ENCODE measurements at places on chromosomes 3 and 15.

DNA sequence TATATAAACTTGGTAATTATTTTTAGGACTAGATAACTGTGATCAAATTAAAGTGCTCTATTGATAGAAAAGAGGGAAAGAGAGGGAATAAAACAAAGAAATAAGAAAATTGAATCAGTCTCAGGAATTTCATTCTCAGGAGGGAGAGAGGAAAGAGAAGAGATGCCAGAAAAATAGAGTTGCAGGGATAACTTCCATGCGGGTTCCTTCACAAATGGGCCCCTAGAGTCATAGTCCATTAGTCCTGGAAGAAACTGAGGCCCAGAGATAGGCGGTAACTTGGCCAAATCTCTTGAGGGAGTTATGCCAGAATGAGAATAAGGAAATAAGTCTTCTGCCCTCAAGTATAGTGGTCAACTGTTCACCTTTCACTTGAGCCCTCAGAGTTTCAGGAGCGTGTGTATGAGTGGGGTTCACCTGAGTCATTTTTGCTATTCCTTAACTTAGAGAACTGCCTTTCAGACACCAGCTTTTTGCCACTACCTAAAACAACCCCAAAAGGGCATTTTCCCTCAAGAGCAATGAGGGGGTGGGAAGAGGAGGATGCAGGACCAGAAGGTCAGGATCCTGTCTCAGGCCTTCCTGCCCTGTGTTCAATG is 192.6 kb downstream of the MEX3B start:
- no peak for DNase-seq

DNA sequence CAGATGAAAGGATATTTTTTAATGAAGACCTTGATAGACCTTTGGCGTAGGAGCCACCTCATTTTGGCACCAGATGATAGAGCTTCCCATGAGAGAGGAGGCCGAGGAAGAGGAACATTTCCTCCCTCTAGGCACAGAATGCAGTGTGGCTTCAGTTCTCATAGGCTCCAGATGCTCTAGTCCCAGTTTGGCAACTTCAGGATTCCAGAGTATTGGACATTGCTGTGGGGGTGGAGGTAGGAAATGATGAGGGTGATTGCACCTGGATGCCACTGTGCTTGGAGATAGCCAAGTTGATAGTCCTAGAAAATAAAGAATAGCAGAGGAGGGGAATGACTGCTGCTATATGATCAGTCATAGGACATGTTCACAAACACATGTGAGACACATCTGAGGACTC is 58.3 kb upstream of the KY start:
- no peak for DNase-seq

DNA sequence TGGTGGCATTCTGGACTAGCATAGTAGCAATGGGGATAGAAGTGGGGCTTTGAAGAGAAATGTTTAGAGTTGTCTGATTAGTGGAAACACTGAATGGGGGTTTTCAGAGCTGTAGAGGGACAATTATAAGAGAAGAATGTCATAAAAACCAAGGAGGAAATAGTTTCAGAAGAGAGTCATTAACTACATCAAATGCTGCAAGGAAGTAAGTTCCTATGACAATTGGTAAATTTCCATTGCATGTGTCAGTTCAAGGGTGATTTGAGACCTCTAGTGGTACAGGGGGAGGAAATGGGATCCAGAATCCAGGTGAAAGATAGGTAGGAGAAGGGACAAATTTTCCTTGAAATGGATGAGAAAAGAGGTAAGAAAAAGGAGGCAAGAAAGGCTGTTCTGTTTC is 68.3 kb upstream of the TBC1D5 start:
- DNase-seq = no peak

GRCh38 chr3:124635169-124635539 is 95.1 kb upstream of the UMPS start:
- no peak for DNase-seq

- DNase-seq = no peak
These were observed 2.8 kb upstream of the VILL start for GRCh38 chr3:37987751-37988179.

DNA sequence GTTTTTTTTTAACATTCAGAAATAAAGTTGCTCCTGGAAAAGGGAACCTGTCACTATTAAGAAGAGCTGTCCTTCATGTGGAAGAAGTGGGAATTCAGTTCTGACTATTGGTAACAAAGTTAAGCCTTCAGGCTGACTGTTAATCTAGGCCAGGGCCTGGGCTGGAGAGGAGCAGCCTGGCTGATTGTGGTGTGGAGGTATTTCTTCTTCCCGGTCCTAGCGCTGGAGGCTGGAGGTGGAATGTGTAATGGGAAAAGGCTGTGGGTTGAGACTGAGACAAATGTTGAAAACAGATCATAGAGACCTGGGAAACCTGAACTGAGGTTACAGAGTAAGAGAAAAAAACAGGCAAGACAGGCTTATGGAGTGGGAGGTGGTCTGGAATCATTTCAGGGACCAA is 23.8 kb upstream of the SH3BP5 start:
- DNase-seq = no peak

- no peak for DNase-seq
These were observed 449.3 kb downstream of the ROBO2 start for GRCh38 chr3:77489216-77489615.

DNA sequence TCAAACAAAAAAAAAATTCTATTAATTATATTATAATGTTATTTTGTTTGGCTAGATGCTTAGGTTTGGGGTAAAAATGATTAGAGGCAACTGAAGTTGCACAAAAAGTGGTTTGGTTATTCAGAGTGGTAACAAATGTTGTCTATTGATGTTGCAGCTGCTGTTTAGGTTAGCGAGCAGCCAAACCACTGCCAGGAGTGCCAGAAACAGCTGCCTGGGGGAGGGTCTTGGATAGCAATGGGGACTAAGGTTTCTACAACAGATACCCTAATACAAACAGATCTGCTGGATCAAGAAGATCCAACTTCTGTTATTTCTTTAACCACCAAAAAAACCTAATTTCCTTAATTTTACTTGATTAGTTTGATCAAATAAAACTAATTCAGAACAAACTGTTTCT is 26.6 kb downstream of the BTLA start:
- DNase-seq = no peak

DNA sequence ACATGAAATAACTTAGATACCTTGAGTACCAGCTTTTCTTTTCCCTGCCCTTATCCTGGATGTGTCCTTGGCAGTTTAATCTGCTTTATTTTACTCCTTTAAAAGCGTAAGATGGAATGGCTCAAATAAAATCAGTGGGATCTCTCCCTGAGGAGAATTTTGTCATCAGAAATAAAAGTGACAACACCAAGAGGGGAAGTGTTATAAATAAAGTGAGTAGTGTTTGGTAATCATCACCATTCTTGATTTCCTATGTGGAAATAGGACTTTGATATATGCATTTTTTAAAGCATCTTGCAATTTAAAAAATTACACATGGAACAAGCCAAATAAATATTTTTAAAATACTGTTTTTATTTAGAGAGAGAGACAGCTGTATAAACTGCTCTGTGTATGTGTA is 76.5 kb downstream of the MBNL1 start:
- DNase-seq = no peak

DNA sequence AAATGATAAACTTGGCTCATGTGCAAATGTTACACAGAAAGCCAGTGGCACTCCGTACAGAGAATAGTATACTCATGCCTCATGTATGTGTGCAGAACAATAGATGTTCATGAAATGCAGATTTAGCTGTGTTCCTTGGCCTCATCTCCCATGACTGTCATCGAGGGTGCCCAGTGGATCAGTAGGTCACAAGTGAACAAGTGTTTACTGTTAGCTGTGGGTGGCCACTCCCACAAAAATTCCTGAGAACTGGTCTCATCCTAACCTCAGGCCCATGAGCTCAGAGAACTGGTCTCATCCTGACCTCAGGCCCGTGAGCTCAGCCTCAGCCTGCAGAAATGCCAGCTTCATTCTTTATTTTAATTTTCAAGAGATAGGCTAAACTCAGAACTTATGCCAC is 124.1 kb downstream of the GADL1 start:
- no peak for DNase-seq

GRCh38 chr3:62604751-62605351 is 231.5 kb upstream of the FEZF2 start:
- no peak for DNase-seq

DNA sequence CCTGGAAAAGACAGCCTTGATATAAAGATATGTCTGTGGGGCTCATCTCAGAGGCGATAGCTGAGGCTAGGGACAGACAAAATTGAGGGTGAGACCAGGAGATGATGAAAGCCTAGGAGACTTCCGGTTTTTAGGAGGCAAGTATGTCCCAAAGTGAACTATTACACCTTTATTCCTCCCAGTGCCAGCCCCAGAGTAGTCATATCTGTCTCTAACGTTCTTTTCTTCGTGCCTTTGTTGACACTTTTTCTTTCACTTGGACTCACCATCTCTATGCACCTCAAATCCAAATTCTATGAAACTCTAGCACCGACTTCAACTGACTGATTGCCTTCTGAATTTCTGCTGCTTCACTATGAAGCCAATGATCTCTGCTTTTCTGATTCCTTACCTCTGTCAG is 93.8 kb upstream of the RASGRP1 start:
- no peak for DNase-seq

- no peak for DNase-seq
These were observed 97.6 kb upstream of the VGLL3 start for GRCh38 chr3:87088430-87088992.

GRCh38 chr3:97647441-97647982 is 117.0 kb upstream of the ARL6 start:
- no peak for DNase-seq

DNA sequence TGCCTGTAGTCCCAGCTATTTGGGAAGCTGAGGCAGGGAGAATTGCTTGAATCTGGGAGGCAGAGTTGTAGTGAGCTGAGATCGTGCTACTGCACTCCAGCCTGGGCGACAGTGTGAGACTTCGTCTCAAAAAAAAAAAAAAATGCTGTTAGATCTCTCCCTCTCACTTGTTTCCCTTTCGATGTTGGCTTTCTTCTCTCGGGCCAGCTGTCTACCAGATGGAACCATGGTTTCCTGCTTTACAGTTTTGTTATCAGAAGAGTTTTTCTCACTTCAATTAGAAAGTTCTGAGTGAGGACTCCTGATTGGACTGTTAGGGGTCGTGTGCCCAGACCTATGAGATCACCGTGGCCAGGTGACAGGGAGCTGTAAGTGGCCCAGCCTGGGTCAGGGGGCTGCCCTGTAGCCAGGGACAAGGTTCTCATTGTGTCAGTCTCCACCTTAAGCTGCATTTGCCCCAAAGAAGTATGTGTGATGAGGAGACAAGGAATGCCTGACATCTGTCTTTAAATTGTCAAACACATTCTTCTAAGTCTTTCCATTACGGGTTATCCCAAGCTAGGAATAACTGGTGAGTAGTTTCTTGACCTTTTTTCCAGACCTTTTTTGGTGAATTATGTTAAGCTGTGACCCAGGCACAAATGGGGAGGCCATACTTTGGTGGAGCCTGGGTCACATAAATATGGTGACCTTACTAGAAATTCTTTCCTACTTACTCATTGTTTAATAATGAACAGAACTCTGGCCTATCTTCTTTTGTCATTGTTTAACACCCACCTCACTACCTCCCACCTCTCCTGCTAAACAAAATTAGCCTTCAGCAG is 25.2 kb downstream of the SNAPC5 start:
- DNase-seq = no peak

- no peak for DNase-seq
These were observed 25.2 kb upstream of the GOLGA6C start for GRCh38 chr15:75232826-75233503.

DNA sequence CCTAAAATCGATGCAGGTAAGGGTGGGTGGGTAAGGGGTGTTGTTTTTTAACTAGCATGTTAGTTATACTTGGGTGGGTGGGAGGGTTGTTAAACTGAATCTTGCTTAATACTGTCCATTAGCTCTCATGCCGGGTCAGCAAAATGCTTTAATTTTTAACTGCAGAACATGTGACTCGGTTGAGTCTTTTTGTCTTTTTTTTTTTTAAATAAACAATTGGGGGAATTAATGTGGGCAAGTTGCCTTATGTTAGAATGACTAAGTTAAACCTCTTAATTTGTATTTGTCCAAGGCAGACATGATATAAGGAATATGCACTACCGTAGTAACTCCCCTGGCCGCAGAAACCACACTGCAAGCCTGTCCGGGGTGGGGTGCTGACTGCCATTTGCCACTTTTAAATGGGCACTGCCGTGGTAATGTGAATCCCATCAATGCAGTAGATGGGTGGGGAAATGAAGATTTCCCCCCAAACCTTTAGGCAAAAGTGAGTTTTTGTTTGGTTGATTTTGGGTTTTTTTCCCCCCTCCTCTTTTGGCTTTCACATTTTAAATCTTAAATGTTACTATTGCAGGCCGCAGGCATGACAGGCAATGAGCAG is 54.3 kb upstream of the CCR4 start:
- no peak for DNase-seq

- DNase-seq = no peak
These were observed 52.8 kb downstream of the MGA start for GRCh38 chr15:41713047-41713446.

All from stimulated activated CD8-positive, alpha-beta memory T cell treated with anti-CD3 and anti-CD28 coated beads, Interleukin-7, amount 100 ng/mL, for 1 hour (primary cell).